ENCODE measurements at places on chromosomes 4 and X.

GRCh38 chrX:38664285-38664684, 102.9 kb downstream of the TSPAN7 start:
- no peak for DNase-seq

GRCh38 chr4:7315286-7315685, 119.4 kb downstream of the PSAPL1 start:
- DNase-seq = no peak

GRCh38 chrX:110284159-110284558, 33.7 kb downstream of the AMMECR1 start:
- DNase-seq = no peak

DNA sequence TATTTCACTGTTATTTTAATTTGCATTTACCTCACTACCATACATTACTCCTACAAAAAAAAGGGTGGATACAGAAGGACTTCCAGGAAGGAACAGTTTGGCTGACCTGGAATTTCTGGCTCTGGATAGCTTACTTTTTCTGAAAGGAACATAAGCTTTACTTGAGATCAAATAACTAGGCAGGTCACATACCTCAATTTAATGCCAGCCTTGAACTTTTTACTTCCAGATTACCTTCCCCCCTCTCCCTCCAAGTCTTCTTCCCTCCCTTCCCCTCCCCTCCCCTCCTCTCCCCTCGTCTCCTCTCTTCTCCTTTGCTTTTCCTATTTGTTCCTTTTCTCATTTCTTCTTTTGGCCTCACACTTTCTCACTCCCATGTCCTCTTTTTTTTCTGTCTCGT, 659.2 kb upstream of the AADAT start:
- no peak for DNase-seq

DNA sequence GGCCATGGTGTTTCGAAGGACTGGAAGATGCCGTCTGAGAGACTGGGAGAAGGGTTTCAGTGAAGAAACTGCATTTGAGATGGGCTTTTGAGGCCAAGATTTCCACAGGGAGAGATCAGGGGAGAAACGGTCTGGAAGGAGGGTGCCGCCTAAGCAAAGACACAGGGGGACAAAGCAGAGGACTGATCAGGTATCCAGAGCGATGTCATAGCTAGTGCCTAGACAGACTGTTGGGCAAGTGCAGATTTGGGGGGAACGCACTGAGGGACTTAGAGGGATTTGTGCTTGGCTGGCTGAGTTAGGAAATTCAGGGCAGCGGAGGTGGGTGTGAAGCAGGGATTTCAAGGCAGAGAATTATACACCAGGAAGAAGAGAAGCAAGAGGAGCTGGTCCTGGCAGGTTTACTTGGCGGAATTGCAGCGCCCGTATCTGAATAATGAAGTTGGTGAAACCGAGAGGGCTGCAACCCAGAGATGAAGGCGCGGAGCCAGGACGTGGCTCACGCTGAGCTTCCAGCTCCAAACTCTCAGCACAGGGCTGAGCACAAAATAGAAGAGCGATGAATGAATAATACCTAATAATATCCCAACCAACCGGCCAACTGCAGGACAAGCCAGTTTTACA, 106.9 kb downstream of the MAML3 start:
- DNase-seq = no peak
